ENCODE measurements at places on chromosomes 4 and X.

DNA sequence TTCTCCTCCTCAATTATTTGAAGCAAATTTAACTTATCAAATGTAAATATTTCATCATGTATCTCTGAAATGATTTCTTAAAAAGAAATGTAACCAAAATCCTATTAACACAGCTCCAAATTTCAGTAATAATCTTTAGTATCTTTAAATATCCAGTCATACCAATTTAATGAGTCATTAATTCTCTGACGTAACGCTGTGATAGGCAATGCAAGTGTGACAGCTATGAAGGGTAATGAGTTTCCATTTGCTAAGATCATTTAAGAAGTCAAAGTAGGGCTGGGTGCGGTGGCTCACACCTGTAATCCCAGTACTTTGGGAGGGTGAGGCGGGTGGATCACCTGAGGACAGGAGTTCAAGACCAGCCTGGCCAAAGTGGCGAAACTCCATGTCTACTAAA is 15.6 kb downstream of the RPS3A start:
- DNase-seq = no peak

DNA sequence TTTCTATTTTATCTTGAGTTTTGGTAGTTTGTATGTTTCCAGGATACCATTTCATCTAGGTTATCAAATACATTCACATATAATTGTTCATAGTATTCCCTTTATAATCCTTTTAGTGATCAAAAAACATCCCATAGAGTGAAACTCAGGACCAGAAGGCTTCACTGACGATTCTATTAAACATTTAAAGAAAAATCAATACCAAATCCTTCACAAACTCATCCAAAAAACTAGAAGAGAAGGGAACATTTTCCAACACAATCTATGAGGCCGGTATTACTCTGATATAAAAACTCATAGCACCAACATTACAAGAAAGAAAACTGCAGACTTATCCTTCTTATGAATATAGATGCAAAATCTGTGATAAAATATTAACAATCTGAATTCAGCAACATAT is 203.4 kb downstream of the ANKRD50 start:
- DNase-seq = no peak

GRCh38 chr4:182063651-182064050 is 179.6 kb upstream of the TENM3 start:
- no peak for DNase-seq

DNA sequence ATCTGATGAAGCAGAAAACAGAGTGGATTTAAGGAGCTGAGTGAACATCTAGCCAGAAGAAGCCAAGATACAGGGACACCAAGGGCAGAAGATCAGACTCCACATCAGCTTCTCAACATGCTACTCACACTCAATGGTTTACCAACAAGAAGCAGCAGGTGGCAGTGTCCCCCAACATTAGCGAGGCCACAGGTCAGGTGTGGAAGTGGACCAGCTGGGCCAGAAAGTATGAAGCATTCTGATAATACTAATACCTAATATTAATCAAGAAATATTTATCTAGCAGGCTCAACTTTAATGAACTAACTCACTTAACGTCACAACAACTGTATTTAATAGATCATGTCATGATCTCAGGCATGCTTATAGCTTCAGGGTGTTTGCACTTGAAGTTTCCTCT is 73.4 kb upstream of the TTC29 start:
- peak; percentile 64 for DNase-seq

DNA sequence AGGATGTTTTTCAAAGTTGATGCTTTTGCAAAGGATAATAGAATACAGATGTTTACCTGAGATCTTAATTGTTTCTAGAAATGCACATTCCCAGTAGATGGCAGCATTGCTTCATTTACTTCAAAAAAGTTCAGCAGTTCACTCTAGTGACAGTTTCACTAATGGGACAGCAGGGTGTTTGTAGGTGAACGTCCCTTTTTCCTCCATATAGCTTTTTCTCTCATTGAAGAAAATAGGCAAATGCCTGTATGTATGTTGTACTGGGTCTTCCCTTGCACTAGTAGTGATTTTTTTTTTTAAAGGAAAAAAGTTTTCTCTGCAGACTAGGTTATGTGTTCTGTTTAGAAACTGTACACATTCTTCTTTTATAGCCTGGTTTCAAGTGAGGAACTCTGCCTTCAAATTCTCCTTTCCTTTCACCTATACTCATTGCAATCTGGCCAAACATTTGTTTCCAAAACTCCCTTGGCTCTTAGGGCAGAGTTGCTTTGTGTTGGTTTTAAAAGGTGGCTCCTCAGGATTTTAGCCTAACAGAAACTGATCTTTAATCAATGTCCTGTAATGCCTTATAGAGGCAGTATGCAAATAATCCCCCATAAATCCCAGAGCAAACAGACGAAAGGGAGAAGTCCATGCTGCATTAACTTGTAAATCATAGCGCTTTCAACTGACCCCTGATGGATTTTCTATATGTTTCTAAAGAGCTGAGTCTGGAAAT is 86.3 kb downstream of the EGF start:
- peak; percentile 88 for DNase-seq

DNA sequence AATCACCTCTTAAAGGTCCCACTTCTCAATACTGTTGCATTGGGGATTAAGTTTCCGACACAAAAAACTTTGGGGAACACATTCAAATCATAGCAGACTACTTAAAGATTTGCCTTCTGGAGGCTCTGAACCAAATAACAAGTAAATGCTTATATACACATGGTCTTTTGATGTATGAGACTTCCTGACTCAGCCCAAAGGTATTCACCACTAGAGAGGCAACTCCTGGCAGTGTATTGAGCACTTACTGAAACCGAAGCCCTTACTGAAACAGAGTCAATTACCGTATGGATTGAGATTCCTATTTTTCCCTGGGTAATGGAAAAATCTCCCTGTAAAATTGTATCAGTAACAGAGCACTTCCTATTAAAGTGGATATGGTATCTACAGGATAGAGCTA is 45.4 kb downstream of the ZCCHC13 start:
- no peak for DNase-seq

DNA sequence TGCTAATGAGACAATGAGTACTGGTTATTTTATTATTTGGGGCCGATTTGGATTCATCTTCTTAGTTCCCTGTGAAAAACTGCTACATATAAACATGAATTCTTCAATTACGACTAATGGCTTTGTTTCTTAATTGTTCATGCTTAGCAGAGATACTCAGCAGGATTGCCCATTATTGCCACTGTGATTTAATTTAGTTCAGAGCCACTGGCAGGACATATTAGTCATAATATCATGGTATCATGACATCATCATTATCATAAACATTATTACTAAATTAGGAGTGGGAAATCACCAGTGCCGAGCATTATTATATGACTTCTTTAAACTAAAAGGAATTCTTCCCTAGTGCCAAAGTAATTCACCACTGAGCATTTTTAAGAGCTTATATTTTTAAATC is 201.4 kb downstream of the SPOCK3 start:
- DNase-seq = no peak

GRCh38 chr4:164639001-164639400 is 114.9 kb upstream of the SMIM31 start:
- no peak for DNase-seq

GRCh38 chr4:12487000-12487399 is 997.1 kb downstream of the RAB28 start:
- no peak for DNase-seq

DNA sequence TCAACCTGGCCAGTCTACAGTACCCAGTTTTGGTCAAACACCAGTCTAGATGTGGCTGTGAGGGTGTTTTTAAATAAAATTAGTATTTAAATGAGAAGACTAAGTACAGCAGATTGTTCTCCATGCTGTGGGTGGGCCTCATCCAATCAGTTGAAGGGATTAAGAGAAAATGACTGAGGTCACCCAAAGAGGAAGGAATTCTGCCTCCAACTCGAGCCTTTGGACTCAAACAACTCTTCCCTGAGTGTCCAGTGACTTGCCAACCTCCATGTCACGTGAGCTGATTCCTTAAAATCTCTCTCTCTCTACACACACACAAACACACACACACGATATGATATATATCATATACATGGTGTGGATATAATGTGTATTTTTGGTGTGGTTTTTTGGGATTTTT is 10.0 kb downstream of the TREX2 start:
- DNase-seq = no peak

- DNase-seq = no peak
Observed at GRCh38 chrX:40653535-40653934, 6.2 kb upstream of the CXorf38 start.

DNA sequence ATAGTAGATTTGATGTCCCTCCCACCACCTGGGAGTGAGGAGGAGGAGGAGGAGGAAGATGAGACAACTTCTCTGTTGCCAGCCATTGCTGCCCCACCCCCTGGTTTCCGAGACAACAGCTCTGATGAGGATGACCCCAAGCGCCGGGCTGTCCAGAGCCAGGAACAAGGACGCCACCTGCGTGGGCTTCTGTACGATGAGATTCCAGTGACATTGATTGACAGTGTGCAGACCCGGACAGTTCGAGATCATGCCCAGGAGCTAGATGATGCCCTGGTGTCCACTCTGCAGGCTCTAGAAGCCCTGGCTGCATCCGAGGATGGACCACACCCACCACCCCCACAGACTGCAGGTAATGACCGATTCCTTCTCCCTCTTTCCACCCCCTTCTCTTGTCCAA is 30.5 kb upstream of the PRPS1 start:
- no peak for DNase-seq

- DNase-seq = no peak
Observed at GRCh38 chrX:43969504-43970501, 3.4 kb downstream of the NDP start.

GRCh38 chrX:666762-667720 is 36.5 kb downstream of the SHOX start:
- no peak for DNase-seq

- no peak for DNase-seq
Observed at GRCh38 chr4:158673633-158674032, 1.5 kb downstream of the ETFDH start.

DNA sequence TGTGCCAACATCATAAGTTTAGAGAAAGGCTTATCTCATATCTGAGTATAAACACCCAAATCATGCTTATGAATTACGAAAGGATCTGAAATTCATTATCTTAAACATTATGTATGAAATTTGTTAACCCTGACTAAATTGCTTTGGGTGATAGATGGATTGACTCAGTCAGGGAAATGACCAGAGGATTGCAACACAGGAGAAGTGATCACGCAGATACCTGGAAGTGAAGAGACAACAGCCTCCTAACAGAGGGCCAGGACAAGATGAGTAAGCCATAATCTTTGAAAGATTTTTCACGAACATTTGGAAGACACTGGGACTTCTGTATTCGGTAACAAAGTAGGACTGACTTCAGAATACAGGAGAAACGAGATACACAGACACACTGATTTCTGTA is 363.4 kb downstream of the DMD start:
- no peak for DNase-seq

- no peak for DNase-seq
Observed at GRCh38 chr4:55143858-55144257, 18.5 kb upstream of the KDR start.

DNA sequence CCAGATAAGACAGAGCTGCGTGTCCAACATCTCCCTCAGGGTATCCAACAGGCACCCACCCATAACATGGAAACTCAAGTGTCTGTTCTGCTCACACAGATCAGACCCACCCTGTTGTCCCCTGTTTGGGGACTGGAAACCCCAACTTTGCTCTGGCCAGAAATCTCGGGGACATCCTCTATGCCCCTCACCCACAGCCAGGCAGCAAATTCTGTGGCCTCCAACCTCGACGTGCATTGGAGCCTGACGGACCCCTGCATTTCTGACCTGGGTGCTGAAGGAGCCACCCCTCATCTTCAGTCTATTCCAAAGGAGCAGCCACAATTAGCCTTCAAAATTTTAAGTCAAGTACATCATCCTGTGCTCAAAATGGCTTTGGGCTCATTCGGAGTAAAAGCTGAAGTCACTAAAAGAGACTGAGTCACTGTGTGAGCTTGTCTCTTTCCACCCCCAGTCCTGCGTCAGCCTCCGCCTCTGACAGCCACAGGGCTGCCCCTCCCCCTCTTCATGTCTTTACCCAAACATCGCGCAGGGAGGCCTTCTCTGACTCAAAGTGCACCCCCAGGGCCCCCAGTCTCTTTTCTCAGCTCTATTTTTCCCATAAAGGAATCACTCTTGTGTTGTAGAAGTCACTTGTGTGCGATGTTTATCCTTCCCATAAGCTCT is 24.4 kb upstream of the PDE6B start:
- DNase-seq = no peak

- no peak for DNase-seq
Observed at GRCh38 chrX:97398030-97398551, 514.4 kb downstream of the RPA4 start.

DNA sequence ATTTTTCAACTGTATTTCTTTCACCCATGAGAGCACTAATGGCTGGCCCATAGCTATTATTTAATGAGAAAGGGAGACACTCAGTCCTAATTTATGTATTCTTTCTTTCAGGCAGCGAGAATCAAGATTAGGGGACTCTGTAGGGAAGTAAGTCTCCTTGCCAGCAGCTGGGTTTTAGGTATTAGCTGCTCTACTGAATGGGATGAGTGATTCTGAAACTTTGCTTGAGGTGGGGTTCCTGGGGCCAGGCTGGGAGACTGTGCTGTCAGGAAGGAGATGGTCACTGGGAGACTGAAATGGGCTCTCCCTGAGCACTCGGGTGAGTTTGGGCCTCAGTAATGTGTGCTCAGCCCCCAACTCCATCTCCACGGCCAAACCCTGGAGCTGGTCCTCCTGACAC is 78.7 kb downstream of the LNX1 start:
- no peak for DNase-seq

DNA sequence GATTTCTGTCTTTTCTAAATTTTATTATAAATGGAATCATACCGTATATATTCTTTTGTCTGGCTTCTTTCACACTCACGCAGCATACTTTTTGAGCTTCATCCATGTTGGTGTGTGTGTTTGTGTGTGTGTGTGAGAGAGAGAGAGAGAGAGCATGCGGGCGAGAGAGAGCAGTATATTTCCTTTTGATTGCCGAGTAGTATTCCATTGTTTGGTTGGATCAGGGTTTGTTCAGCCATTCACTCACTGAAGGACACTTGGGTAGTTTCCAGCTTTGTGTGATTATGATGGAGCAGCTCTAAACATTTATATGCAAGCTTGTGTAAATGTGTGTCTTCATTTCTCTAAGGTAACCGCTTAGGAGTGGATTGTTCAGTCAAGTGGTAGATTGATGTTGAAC is 3.1 kb upstream of the L1CAM start:
- no peak for DNase-seq

DNA sequence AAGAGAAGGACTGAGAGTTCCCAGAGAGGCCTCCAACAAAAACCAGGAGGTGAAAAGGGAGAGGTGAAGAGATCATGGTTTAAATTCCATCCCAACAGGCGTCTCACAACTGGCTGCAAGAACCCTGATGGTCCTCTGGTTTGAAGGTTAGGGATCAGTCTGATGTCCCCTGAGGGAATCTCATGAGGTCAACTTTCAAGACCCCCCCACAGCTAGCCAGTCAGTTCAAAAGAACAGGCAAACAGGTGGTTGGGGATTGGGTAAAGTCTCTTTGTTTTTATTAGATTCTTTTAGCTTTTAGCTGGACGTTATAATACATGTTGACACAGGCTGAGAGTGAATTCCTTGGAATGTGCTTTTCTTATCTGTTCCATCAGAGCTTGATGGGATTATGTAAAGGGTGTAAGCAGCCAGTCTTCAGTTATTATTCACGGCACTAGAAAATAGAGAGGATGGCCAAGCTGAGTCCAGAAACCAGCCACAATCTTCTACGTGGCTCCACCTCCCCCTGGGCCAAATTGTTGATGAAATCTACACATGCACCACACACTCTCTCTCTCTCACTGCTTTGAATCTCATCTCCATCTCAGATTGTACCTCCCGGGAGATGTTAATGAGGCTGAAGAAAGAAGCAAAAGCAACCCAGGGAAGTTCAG is 20.8 kb downstream of the ENPP6 start:
- no peak for DNase-seq

Measured in hematopoietic multipotent progenitor cell treated with erythropoietin and hydrocortisone succinate and interleukin-3 and kit ligand, for 6 days (in vitro differentiated cells).